ENCODE measurements at places on chromosomes 12 and 14.
A peak's percentile ranks its signal among the peaks of the same experiment; 100 is the strongest.

DNA sequence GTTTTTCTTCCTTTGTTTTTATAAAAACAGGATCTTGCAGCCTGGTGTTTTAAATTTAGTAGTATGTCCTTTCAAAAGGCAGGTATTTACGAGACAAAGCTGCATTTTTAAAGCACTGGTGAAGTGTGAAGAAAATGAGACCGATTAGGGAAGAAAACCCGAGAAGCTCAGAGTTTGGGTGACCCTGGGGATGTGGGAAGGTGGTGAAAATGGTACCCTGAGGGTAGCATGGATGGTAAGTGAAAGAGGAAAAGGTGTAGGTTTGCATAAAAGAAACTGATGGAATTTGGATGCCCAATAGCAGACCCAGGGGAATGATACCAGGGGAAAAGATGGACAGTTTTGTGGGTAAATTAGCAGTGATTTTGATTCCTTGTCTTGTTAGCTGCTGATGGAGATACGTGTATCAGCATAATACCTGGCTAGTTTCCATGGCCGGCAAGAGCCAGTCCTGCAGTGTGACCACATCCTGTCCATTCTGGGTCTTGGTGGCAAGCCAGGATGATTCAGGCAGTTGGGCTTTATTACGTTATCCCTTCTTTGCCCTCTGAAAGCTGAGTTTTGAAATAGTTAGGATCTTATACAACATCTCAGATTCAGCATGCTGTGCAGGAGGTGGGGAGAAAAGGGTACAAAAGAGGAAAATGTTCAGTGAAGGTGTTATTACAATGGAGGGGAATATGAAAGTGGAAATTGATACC is 8.9 kb downstream of the BICD1 start:
- no peak for DNase-seq

GRCh38 chr12:56661560-56661959 is 15.8 kb upstream of the ATP5F1B start:
- DNase-seq = no peak

- no peak for DNase-seq
These were observed 92.9 kb upstream of the MAX start for GRCh38 chr14:65195042-65195719.

GRCh38 chr14:89349171-89350008 is 67.6 kb downstream of the FOXN3 start:
- peak; percentile 90 for DNase-seq

DNA sequence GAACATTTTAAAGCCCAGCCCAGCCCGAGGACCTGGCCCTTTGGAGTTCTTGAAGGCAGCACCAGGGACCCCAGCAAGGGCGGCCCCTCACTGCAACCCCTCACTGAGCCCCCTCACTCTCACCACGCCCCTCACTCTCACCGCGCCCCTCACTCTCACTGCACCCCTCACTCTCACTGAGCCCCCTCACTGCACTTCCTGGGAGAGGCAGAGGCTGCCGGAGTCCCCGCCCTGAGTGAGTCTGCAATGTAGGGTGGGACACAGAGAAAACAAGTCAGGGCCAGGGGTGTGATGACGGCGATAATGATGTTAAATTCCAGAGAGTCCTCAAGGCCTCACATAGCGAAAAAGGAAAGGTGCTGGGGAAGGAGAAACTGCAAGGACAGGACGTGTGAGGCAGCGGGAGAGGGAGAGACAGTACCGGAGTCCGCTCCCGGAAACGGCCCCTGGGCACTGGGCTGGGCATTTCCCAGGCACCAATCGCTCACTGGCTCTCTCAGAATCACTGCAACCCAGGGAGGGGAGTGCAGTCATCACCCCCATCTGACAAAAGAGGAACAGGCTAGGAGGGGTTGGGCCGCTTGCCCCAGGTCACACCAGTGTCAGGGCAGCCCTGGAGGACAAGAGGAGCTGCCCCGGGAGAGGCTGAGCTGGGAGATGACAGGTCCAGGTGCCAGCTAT is 24.9 kb downstream of the CCDC88C start:
- no peak for DNase-seq

DNA sequence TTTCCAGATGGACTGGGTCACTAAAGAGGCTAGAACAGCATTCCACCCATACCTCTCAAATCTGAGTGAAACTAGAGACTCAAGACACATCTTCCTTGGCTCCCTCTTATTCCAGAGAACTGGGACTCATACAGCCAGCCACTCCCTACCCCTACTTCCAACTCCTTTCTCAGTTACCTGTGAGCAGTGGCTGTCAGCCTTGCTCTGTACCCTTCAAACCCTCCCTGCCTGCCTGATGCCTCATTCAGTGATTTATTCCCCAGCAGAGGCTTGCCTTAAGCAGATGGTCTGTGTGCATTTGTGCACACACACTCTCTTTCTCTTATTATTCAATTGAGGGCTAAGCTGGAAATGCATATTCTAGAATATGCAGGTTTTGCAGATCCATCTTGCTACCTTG is 14.6 kb downstream of the GPR84 start:
- no peak for DNase-seq

DNA sequence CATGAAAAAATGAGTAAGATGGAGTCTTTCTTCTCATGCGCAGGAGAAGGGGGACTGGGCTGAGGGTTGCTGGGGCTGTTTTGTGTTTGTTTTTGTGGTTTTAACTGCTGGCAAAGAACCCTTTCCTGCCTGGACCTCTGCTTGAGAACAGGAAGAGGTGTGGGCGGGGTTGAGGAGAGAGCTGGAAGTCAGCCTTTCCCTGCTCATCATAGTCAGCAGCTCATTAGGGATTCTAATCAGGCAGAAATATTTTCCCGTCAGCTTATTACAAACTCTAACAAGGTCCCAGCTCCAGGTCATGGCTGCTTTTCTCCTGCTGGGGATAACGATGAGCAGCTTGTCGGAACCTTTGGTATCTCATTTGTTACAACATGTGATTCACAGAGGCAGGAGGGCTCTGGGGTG is 185.0 kb upstream of the NRXN3 start:
- DNase-seq = no peak

DNA sequence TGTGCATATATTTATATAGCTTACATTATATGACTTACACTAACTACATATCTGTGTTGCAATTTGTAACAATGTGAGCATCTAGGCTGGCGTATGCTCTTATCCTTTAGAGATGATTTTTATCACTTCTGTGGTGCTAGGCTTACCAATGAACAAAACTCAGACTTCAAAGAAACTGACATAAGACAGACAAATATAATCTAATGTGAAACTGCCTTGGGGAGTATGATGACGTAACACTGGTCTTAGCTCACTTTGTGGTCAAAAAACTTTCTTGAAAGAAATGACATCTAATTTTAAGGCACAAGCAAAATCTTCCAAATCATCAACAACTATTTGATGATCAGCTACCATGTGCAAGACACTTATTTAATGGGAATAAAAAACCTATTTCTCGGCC is 50.0 kb downstream of the SOX5 start:
- no peak for DNase-seq

- DNase-seq = no peak
These were observed 30.3 kb downstream of the PPP2R5E start for GRCh38 chr14:63512861-63513260.

- DNase-seq = no peak
These were observed 700 bp downstream of the PRKAG1 start for GRCh38 chr12:49017891-49018260.

DNA sequence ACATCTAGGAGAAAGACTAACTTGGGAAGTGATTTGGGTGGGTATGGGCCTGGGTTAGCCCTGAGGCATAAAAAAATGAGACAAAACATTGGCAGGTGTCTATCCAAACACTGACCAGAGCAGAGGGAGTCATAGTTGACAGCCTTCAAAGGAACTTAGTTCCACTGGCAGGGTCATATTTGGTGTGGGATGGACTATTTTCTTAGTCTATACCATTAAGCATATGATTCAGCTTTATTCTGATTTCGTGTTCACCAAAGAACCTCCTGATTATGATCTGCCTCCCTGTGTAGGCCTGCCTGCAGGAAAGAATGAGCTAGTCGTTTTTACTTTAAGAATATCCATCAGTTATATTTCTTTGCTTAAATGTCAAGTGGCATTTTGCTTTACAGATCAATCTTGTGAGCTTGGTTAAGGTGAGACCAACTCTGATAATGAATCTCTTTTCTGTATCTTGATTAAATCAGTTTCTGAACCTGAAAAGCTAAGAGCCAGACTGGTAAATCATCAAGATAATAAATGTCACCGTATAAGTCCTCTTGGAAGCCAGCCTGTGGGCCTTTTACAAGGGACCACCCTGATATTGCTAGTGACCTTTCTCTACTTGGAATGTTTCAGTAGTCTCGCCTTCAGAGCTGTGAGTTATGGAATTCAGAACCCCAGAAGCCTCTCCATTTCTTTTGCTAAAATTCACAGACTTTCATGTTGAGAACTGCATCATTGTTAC is 182.9 kb downstream of the MON2 start:
- no peak for DNase-seq

- DNase-seq = no peak
These were observed 8.2 kb downstream of the PRKCH start for GRCh38 chr14:61329478-61330051.

GRCh38 chr14:70804556-70805162 is 4.7 kb downstream of the MAP3K9 start:
- DNase-seq = no peak

DNA sequence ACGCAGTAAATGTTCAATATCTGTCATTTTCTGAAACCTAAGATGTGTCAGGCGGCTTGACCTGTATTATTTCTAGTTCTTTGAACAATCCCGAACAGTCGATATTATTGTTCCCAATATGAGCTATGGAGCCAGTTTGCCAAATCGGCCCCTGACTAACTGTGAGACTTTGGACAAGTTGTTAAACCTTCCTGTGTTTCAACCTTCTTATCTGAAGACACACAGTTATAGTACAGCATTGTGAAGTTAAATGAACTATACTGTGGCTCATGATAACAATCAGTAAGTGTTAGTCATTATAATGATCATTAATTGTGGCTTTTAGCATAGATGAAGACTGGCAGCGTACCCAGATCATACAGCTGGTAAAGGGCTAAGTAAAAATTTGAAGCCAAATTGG is 23.4 kb downstream of the DDX47 start:
- DNase-seq = no peak
